ELF-1 (cell line): ENCODE measurements at places on chromosomes 4 and X.

DNA sequence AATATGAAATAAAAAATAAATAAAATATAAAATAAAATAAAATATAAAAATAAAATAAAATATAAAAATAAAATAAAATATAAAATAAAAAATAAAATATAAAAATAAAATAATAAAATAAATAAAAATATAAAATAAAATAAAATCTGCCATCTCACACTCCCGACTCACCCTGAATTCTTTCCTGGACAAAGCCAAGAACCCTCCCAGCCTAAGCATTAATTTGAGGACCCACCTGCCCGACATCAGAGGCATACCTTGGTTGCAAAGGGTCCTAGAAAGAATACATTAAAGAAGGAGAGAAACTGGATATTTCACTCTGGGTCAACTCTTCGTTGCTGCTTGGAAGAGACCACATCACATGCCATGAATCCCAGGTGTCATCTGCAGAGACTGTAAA lies 138.3 kb downstream of the CRLF2 start:
- no peak for DNase-seq

DNA sequence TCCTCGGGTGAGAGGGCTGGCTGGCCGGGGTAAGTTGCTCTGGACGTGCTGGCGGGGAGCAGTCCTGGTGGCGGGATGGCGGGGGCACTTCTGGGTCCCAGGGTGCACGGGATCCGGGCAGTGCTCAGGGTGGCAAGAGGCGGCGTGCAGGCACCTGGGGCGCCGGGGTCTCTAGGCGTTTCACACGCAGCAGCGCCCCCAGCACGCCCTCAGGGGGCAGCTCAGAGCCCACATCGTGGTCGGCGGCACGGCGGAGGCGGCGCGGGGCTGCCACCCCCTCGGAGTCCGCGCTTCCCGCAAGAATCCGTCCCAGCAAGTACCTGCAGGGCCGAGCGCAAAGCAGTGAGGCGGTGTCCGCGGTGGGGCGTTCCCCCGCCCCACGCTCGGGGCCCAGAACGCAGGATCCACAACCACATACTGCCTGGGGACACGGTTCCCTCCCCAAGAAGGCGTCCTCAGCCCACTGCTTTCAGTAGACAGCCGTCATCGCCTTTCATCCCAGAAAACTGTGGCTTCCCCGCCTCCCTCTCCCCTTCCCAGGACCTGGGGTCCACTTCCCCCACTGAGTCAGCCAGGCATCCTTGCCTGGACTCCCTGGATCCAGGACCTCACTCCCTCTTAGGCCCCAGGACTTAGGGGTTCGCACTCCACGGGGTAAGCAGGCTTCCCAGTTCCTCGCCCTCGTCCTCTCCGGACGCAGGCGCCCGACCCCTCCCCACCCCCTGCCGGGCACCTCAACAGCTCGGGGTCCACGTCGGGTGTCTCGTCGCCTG lies 4.1 kb downstream of the PCSK1N start:
- peak; percentile 22 for DNase-seq

DNA sequence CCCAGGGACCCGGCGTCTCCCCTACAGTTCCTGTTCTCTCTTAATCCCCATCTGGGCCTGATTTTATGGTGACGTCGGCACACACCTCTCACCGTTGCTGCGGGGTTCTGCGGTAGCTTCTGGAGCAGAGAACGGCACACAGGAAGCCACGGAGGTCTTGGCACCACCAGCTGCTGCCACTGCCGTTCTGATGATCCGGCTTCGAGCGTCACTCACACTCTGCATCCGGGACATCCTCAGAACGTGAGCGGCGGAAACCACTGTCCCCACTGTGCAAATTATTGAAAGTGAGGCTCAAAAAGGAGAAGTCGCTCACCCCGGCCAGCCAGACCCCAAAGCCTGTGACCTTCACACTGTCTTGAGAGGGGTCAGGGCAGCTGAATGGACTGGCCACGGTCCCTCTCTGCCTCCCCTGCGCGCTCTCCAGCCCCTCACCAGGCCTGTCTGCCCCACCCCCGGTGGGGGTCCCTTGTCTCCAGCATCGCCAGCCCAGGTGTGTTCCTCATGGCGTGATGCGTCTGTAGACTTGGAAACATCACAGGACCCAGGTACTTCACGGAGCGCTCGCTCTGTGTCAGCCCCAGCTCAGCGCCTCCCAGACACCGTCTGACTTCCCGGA lies 201.1 kb downstream of the AFAP1 start:
- DNase-seq, result no peak

GRCh38 chr4:125432078-125432477 lies 117.3 kb downstream of the FAT4 start:
- peak; percentile 61 for DNase-seq

DNA sequence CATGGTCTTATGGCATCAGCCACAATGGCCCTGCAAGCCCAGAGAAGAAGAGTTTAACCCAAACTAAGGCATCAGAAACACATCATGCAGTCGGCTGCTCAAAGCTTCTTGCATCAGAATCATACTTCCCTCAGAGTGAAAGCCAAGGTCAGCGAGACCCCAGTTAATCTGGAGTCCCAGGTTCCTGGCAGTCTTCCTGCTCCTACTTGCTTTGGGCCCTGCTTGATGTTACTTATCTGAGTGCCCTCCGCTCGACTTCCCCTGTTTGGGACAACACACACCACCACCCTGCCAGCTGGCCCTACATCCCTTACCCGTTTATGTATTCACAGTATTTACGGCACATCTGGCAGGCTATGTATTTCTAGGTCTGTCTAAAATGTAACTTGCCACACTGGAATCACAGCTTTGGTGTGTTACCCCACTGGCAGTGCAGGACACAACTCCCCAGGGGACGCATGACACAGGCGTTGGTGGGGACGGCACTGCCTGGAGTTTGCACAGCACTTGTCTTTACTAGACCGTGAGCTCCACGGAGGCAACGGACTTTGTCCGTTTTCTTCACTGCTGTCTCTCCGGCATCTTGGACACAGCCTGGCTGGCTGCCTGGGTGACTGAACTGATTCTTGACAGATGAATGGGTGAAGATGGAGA lies 22.8 kb downstream of the CRMP1 start:
- no peak for DNase-seq

- no peak for DNase-seq
These were observed 211.5 kb downstream of the BCOR start for GRCh38 chrX:39886282-39886681.

DNA sequence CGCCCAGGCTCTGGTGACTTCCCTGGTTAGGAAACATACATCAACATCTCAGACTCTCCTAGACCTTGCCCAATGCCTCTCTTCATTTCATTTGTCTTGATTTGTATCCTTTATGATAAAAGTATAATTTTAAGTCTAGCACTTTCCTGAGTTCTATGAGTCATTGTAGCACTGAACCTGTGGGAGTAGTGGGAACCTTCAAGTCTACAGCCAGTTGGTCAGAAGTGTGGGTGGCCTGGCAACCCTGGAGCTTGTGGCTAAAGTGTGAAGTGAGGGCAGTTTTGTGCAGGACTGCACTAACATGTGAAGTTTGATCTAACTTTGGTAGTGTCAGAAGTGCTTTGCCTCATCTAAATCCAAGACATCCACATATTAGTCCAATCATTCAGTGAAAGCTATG lies 259.3 kb upstream of the IGFBP7 start:
- DNase-seq, result no peak

DNA sequence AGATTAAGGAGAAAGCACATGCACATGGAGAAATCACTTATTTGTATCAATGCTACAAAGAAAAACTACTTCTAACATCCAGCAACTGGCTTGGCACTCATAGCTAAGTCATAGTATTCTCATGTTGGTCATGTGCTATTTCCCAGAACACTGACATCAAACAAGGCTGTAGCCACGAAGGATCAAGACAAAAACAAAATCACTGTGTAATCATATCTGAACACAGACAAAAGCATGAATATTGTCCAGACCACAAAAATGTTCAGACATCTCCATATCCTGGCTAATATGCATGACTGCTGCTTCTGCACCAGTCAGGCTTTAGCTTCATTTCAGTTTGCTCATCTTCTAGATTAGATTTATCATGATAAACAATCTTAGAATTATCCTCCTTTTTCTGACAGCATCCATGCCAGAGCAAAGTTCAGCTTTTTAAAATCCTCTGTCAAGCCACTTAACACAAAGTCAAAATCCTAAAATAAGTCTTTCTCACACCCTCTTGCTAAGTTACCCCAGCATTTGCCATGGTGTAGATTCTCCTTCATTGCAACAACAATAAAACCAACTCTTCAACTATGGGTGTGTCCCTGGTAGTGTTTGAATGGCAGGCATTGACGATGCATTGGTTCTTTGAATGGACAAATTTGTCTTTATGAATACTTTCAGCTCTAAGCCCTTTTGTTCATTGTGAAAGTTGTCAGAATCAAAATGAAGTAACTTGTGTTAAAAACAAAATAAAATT lies 39.1 kb upstream of the NPFFR2 start:
- no peak for DNase-seq

DNA sequence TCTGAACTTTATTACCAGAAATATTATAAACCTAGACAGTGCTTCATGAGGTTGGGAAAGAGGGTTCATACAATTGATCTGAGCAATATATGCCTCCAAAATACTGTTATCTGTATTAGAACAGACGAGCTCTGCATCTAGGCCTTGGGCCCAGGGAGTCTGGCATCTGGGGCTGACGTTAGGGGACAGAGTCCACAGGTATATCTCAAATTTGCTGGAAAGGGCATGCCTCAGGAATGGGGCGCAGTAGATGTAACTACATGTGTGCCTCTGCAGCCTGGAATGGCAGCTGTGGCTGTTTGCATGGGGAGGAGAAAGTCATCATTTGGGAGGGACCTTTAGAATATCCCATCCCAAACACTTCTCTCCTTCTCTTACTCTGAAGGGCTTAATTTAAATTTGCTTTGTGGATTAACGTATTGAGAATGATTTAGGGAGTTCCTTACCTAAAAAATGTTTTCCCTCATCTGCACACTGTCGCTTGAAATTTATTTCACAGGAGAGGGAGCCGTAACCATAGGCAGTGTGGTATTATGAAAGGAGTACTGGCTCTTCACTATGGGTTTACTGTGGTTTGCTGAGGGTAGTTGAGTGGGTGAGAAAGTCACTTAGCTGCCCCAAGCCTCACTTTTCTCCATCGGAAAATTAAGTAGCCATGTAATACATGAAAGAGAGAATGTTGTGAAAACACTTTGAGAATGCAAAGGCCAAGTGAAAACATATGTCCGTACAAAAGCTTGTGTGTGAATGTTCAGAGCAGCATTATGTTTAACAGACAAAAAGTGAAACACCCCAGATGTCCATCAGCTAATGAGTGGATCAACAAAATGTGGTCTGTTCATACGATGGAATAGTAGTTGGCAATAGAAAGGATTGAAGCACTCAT lies 5.9 kb downstream of the ADD1 start:
- DNase-seq, result no peak

DNA sequence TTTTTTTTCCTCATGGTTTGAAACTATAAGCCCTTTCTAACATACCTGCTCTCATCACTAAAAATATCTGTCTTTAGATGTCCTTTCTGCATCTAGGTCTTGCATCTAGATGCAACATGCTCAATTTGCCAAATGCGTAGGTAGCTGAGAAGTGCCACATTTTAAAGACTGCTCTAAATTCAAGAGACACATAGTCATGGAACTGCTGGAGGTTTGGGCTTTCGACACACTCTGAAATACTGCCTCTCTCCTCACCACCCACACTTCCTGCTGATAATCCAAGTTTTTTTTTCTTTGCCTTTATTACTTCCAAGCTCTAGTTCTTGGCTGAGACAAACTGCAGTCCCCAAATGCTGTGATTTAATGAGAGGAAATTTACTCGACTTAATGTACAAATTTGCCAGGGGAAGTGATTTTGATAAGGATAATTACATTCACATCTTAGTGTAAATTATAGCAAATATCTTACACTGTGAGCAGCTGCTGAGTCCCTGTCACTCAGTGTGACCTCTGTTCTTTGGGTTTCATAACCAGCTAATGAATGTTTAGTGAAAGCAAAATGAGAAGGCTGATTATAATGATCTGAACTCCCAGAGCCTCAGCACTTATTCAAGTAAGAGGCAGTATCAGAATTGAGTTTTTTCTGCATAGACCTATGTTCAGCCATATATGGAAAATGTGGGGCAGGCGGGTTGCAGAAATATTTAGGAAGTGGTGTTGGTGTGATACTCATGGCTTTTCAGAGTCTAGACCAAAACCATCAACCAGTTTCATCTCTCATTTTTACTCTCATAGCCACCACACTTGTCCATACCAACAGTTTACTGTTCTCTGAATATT lies 31.3 kb downstream of the DRD5 start:
- no peak for DNase-seq

- DNase-seq, result no peak
These were observed 15.7 kb downstream of the PGAM4 start for GRCh38 chrX:77953708-77954107.

DNA sequence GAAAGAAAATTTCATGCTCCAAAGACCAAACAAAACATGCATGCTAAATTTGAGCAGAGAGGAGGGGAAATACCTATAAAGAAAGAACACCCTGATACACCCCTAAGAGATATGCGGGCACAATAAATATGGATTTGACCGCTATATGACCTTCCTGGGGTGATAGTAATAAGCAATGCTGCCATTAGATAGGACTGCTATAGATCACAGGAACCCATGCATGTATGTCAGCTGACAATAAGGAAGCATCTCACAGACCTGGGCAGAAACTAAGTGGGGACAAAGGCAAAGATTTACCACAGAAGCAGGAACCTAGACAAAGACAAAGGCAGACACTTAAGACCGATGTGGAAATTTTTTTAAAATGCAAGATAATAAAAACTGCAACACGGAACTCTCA lies 21.3 kb downstream of the ZNF721 start:
- DNase-seq, result no peak

DNA sequence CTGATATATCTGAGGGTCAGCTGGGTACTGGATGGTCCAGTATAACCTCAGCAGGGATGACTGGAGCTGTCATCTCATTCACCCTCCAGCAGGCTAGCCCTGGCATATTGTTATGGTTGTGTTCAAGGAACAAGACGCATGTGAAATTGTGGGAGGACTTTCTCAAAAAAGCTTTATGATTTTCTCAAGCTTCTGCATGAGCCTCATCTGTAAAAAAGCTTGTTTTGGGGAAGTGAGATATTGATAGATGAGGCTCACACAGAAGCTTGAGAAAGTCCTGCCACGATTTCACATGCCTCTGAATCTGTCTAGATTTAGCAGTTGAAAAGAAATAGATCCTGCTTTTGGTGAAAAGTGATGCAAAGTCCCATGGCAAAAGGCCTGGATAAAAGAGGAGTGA lies 93.4 kb downstream of the SPCS3 start:
- no peak for DNase-seq

GRCh38 chrX:40266490-40267333 lies 169.0 kb upstream of the BCOR start:
- peak; percentile 89 for DNase-seq
